ENCODE measurements at places on chromosomes 1 and 21.

DNA sequence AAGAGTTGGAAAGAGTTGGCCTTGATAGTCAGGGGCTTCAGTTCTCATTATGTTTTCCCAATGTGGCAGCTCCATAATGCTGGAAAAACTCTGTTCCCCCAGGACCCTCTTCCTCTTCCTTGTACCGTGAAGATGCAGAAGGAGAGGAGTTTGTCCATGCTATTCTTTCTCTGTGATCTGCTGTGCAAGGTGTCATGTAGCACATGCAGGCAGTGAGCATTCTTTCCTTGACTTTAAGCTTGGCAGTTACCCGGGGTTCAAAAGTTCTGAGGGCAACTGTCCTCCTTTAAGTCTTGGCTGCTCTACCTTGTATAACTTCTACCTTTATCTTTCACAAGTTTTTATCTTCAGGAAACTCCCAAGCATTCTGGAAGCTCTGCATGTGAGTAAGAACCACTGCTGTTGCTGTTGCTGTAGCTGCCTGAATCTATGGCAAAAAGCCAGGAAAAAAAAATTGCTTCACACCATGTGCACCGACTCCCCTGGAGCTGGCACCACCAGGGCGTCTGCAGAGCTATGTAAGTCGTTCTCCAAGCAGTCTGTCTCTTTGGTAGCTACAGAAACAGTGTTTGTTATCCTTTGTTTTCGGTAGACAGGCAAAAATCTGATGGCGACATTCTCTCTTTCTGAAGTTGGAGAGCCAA lies 42.7 kb upstream of the SLC16A1 start:
- no peak for DNase-seq

DNA sequence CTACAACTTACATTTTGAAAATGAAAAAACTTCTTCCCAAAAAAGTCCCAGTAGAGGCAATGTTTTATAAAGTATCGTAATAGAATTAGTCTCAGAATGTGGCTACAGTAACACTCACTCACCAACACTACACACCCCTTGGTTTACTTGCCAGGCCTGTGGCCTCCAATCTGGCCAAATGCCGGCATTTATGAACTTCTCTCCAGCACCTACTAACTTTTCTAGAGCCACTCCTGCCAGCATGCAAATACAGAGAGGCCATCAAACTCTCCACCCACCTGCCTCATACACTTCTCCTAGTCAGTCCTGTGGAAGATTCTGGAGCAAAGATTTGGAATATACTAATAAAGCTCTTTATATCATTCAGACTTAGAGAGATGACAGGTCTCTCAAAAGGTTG lies 32.3 kb downstream of the STPG1 start:
- no peak for DNase-seq

GRCh38 chr1:82464362-82465001 lies 663.7 kb downstream of the ADGRL2 start:
- no peak for DNase-seq

DNA sequence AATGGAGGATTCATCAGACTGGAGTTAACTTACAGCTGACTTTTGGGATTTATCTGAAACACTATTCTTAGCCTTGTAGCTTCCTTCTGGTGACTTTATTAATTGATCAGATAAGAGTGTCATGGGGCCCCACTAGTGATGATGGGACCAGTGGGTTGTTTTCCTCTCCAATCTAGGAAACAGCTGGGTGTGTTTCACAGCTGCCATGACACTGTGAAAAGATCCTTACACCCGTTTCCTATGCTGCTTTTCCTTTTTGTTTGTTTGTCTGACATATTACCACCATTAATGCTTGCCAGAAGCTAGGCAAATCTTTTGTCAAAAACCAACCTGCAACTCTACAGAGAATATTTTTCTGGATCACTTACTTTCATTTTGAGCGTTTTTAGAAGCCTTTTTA lies 86.2 kb downstream of the ZBTB18 start:
- DNase-seq: no peak

- no peak for DNase-seq
Observed at GRCh38 chr1:217315346-217315745, 315.5 kb downstream of the GPATCH2 start.

GRCh38 chr1:55400508-55400907 lies 185.3 kb upstream of the USP24 start:
- DNase-seq: no peak

- DNase-seq: no peak
Observed at GRCh38 chr1:86760199-86760598, 55.8 kb downstream of the SH3GLB1 start.

DNA sequence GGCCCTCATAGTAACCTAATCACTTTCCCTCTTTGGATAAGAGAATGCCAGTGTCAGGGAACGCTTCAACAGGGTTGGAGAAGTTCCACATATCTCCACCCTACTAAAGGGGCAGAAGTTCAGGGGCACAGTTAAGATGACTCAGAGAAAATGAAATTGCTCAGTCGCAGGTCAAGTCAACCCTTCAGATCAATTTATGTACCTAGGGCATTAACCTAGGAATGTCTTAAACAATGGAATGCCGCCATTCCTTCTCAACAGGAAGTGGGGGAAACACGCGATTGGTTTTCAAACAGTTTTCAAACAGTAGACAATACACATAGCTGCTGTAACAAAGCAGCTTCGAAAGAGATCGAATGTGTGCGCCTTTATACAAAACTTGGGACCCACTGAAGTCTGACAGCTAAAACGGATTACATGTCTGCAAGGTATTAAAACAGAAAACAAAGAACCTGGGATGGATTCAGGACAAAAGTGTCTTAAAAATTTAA lies 897 bp downstream of the SLC25A24 start:
- DNase-seq: no peak

- DNase-seq: no peak
Observed at GRCh38 chr21:16829532-16829931, 683.3 kb upstream of the CXADR start.

DNA sequence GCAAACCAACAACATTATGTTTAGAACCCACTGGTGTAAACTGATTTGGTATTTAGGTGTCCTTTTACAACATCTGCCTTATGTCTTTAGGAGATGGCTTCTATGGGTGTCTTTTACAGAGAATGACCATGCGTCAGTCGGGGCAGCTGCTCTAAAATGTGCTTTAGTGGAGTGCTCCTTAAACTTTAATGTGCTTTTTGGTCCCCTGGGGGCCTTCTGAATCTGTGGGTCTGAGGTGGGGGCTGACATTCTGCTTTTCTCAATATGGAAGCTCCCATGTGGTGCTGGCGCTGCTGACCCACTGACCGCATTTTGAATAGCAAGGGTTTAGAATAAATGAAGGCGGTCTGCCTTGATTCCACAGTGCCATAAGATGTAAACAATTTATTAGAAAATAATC lies 173.2 kb upstream of the B3GALT2 start:
- DNase-seq: no peak

GRCh38 chr1:34144766-34145165 lies 20.3 kb downstream of the CSMD2 start:
- DNase-seq: no peak

DNA sequence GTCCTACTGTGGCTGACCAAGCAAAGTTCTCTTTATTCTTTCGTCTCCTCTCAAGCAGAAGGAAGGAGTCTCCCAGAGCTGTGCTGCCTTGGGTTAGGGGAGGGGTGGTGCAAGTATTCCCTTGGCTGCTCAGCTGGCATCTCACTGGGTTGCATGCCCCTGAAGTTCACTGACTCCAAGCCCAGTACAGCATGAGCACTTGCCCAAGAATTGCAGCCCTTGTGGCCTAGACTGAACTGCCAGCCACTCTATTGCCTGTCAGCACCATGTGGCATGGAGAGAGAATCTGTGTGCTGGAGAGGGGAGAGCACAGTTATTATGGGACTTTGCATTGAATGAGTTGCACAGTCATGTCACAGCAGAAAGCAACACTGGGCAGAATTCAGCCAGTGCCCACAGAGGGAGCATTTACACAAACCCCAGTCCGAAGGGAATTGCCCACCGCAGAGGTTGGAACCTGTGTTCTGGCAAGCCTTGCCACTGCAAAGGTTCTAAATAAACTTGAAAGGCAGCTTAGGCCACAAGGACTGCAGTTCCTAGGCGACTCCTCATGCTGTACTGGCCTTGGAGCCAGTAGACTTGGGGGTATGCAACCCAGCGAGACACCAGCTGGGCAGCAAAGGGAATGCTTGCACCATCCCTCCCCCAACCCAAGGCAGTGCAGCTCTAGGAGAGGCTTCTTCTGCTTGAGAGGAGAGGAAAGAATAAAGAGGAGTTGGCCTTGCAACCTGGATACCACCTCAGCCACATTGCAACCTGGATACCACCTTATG lies 28.8 kb downstream of the DR1 start:
- DNase-seq: no peak

- DNase-seq: no peak
Observed at GRCh38 chr1:53196017-53196484, 573 bp upstream of the CPT2 start.

DNA sequence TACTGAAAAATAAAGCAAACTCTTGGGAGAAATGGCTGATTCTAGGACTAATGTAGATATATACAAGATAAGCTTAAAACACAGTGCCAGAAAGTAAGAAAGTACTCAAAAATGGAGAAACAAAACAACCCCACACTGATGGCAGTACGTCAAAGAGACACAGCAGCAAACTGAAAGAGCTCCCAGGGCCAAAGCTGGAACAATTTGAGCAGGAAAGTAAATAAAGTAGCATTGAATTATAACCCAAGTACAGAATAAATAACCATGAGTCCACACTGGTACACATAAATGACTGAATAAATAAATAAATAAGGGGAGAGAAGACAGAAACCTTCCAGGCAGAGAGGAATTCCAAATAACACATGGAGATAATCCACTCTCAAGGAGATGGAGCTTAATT lies 120.9 kb downstream of the GLUL start:
- no peak for DNase-seq

DNA sequence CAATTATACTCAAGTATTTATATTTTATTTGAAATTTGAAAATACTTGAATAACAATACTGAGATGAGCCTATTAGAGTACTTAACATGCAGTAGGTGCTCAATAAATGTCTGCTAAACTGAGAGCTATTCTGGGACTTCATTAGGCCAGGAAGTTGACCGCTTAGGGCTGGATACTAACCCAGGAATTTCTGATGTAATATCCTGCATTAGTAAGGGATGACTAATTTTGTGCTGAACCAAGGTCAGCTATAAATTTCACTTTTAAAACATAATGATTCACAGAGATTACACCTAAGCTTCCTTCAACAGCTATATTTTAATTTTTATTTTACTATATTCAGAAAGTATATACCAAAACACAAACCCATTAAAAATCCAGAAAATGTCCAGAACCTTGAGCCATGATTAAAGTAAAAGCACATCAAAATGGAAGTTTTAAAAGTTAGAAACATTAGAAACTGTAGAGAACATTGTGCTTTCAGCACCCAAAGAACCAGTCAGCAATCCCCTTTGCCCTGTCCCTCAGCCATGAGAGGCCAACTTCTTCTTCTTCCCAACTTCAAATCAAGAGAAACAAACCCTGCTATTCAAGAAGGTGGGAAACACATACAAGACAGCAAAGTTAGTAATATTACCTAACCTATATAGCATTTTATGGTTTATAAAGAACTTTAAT lies 35.4 kb downstream of the WNT2B start:
- no peak for DNase-seq

All from CD4-positive, alpha-beta memory T cell (primary cell).